ENCODE measurements at places on chromosomes 1 and 21. TPM values are rescaled to one million over a fixed set of nuclear protein-coding genes. Genes with fewer than 3 reads are reported as not detected.
A peak's percentile ranks its signal among the peaks of the same experiment; 100 is the strongest.

GRCh38 chr1:203796236-203796605 lies 798 bp downstream of the ZBED6 start:
- peak; percentile 66 for DNase-seq

DNA sequence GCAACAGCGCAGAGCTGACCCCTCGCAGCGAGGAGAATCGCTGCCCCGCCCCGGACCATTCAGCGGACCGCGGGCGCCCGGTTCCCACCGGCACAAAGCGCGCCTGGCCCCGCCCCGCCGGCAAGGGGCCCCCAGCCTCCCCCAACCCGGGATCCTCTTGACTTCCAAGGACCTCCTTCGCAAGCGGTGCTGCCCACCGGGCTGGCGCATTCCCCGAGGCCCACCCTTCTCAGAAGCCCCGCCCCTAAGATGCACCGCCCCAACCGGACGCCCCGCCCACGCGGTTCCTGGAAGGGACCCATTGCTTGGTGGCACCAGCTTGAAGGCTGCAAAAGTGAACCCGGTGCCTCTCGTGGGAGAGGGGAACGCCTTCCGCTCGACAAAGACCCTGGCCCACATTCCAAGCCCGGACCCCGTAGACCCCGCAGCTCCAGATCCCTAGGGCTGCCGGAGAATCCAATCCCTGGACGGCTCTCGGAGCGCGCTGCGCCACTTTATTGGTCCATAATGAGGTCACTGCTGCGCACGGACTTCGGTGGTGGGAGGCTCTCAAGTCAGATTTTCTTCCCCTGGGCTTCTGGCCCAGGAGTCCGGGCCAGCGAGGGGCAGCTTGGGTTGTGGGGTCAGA lies 2.0 kb downstream of the HES3 start:
- no peak for DNase-seq

DNA sequence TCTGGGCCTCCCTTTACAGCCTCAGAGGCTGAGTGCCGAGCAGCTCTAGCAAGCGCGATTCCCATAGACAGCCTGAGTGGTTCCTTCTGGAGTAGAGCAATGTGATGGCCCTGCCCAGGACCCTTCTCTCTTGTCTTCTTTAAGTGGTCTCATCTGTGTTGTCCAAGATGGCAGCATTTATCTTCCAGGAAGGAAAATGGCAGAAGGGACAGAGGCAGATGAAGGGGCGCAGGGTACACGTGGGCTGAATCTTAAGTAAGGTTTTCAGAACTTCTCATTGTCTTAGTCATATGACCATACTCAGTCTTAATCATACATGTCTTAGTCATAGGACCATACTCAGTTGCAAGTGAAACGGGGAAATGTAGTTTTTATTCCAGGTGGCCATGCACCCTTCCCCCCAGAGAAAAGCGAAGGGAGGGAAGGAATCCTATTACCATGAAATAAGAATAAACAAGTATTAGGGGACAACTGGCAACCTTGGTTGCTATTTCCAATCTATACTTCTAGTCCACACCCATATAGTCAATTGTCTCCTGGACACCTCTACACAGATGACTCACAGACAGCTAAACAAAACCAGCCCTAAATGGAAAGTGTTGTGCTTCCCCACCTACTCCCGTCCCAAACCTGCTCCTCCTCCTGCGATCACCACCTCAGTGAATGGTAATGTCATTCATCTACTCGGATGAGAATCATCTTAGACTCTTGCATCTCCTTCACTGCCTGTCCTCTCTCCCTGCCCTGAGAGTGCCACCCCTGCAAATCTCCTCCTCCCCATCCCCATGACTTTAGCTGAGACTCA lies 13.3 kb downstream of the OVAAL start:
- DNase-seq, result no peak

DNA sequence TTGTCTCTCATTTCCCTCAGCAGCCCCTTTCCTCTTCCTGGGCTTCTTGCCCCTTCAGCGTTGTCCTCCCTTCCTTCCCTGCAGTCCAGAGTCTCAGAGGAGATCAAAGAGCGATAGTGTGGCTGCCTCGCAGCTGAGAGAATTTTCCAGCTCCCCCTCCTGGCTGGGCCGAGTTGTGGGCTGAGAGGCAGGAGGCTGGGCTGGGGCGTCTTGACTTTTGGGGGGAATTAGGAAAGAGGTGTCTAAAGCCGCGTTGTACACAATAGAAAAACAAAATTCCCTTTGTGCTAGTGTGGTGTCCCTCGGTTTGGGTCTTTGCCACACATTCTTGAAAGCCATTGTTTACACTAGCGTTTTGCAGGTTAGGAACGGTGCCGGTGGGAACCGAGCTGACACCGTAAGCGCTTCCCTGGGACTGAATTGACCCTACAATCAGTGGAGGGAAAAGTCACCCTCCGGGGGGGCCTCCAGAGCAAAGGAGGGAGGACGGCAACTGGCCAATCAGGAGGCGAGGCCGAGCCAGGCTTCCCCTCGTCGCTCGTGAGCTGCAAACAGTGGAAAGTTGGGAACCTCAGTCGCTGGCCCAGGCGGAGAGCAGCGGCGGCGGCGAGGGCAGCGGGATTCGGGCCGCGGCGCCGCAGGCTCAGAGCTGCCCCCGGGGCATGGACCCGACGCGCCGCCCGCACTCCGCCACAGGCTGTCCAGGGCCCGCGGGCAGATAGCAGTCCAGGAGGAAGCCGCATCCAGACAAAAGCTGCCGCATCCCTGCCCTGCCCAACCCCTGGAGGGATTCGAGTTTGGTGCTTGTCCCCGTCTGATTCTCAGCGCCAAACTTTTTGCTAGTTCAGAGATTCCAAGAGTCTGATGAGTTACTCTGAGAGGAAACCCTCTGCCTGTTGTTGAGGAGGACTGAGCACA lies at the start of gene HMCN1:
Gene HMCN1, plus strand, starts transcription at position 574 of the 918 bp plus-strand sequence. CDS start 389 bp downstream, outside the sequence.
- DNase-seq, result peak; percentile 78

- DNase-seq, result no peak
Measured at GRCh38 chr1:207502726-207503125, 6.8 kb downstream of the CR1 start.

DNA sequence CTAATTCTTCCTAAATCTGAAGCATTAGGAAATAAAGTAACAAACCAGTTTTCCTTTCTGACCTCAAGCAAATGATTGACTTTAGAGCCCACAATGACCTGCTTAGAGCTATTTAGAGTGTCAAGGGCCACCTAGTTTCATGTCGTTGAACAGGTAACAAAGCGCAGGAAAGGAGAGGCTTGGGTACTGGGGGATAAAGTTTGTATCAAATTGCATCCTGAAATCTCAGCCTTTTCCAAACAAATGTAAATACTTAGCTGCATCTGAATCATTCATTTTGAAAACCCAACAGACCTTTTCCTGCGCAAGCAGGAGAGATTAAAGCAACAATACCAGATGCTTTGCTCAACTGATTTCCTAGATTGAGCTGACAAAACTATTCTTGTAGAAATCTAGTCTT lies 121.2 kb downstream of the NRIP1 start:
- DNase-seq, result no peak

GRCh38 chr1:109881906-109882287 lies 28.8 kb upstream of the CSF1 start:
- no peak for DNase-seq

- no peak for DNase-seq
Measured at GRCh38 chr1:222031318-222031717, 289.4 kb upstream of the DUSP10 start.

DNA sequence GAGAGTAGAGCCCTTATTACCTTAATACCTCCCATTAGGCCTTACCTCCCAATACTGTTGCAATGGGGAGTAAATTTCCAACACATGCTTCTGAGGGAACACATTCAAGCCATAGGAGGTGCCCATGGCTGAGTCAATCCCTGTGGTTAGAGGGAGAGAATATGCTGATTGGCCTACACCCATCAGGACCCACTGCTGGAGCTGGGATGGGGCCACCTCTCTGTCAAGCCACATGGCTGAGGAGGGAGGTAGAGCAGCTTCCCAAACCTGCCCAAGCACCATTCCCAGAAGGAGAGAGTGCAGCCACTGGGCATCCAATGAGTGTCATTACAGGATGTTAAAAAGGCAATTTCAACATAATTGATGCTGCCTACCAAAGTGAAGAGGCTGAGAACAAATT lies 228.1 kb downstream of the C1orf94 start:
- no peak for DNase-seq

DNA sequence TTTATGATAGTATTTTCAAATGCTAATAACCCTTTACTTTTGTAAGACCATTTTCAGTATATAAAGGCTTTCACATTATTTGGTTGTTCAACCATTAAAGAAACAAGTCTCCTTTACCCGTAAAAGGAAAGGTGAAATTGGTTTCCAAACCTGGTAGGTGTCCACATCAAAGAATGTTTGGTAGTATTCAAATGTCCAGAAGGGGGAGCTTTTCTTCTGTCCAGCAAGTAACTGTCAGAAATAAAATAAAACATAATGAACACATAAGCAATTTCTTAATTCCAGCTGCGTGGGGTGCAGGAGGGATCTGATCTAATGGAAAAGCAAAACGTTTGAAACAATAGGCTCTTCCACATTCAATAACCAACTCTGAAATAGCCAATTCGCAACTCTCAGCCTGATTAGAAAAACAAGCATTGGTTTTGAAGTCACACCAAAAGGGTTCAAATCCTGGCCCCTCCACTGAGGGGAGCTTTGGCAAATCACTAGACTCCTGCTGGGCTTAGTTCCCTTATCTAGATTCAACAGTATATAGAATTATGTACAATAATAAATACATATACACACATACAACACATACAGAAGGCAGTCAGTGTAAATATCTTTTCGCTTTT lies 11.0 kb downstream of the YIPF1 start:
- DNase-seq, result no peak

GRCh38 chr1:156949127-156949526 lies 28.7 kb downstream of the LRRC71 start:
- no peak for DNase-seq

DNA sequence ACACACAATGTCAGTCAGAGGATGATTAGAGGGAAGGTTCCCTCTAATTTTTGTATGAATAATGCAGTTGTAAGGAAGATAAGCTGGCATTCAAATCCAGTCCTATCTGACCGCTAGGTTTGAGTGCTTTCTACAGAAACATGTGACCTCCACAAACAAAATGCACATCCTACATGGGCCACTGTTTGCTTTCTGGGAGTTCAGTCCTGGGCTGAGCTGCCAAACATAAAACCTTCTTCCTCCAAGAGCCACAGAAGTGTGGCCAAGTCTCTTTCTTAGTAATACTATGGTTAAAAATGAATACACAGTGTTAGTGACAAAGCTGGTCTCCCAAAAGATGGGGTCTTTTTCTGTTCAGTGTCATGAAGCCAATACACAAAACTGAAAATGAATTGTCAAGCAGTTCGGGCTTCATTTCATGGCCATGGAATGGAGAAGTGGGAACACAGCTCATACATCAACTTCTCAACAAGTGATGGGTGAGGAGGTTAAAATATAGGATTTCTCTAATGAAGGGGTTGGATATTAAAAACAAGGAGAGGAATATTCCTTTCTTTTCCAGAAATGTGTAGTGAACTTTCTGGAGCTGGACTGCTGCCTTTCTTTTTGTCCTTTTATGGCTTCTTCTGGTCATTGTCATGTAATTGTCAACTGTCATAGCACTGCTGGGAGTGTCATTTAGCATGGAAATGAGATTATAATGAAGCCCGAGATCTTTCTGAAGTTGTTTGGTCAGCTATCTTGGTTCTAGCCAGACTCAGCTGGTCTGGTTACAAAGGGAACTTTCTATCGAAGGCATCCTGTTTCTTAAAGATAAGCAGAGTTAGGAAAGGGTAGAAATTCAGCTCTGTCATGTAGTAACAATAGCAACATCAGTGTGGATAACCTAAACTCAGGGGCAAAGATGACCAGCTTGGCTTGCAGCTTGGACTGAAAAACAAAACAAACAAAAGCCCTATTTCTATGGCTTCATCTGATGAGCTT lies 135.1 kb downstream of the CHD1L start:
- no peak for DNase-seq

- DNase-seq, result no peak
Measured at GRCh38 chr1:94302497-94302896, 65.1 kb upstream of the ARHGAP29 start.

- DNase-seq, result no peak
Measured at GRCh38 chr1:243946946-243947345, 96.9 kb upstream of the AKT3 start.

DNA sequence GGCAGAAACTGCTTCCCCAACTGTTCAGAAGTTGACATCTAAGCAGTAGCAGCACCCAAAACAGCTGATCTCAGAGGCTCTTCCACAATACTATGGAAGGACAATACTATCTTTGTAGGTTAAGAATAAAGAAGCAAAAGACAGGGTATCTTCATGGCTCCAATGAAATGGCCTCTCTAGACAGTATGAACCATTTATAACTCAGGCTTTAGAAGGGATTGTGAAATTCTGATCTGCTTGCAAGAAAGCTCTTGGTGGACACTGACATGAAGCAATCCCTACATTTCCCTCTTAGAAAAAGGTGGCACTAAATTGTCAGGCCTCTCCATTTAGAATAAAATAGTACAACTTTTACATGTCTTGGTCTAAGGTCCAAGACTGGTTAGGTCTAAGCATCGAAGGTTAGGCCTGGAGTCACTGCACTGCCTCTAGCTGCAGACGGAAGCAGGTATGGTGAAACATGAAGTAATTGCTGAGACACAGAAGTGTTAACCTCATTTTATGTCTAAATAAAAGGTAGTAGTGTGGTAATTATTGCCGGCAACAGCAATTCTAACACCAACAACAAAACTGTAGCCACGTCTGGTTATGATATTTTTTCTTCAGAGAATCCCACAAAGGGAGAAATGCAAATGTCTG lies 50.6 kb upstream of the HP1BP3 start:
- no peak for DNase-seq

- no peak for DNase-seq
Measured at GRCh38 chr21:17793246-17794123, 25.7 kb downstream of the C21orf91 start.

DNA sequence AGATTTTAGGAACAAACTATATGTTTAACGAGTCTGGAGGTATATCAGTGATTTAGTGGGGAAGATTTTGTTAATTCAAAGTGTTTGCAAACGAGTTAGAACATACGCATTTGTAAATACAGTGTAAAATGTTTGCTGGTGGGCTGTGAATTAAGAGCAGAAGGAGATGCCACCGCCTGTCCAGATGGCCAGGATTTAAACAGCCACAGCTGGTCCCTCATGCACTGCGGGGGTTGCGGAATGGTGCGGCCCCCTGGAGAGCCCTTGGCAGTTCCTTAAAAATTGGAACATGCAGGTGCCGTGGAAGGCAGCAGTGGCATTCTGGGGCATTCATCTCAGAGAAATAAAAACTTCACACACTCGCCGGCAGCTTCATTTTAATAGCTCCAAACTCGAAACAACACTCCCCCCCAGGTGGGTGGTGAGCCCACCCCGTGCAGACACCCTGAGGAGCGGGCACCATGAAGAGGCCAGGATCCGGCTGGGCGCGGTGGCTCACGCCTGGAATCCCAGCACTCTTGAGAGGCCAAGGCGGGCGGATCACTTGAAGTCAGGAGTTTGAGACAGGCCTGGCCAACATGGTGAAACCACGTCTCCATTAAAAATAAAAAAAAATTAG lies 3.5 kb upstream of the C1orf159 start:
- peak; percentile 61 for DNase-seq

GRCh38 chr1:116254776-116255175 lies 118.3 kb upstream of the ATP1A1 start:
- DNase-seq, result no peak

Gene LRRC3
- total RNA-seq, result 3.6 TPM

Gene COL9A2
- 3.8 TPM for total RNA-seq

Gene SVBP
- 19.4 TPM for total RNA-seq

Gene LORICRIN
- not detected for total RNA-seq

Gene SOX13
- total RNA-seq, result 76.3 TPM

Gene FALEC
- total RNA-seq, result 1.0 TPM
